ENCODE measurements at places on chromosomes 1 and 21.
A peak's percentile ranks its signal among the peaks of the same experiment; 100 is the strongest.

GRCh38 chr1:11675325-11675724, 5.6 kb downstream of the MAD2L2 start:
- DNase-seq = no peak

DNA sequence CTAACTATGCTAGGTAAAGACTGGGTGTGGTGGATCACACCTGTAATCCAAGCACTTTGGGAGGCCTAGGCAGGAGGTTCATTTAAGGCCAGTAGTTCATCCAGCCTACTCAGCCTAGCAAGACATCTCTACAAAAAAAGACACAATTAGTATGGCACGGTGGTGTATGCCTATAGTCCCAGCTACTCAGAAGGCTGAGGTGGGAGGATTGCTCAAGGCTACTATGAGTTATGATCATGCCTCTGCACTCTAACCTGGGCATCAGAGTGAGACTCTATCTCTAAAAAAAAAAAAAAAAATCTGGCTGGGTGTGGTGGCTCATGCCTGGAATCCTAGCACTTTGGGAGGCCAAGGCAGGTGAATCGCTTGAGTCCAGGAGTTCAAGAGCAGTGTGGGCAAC, 21.6 kb downstream of the NUP210L start:
- DNase-seq = no peak

- DNase-seq = no peak
Observed at GRCh38 chr1:107326824-107327445, 186.1 kb downstream of the NTNG1 start.

GRCh38 chr1:151606384-151606783, 5.5 kb upstream of the SNX27 start:
- no peak for DNase-seq

DNA sequence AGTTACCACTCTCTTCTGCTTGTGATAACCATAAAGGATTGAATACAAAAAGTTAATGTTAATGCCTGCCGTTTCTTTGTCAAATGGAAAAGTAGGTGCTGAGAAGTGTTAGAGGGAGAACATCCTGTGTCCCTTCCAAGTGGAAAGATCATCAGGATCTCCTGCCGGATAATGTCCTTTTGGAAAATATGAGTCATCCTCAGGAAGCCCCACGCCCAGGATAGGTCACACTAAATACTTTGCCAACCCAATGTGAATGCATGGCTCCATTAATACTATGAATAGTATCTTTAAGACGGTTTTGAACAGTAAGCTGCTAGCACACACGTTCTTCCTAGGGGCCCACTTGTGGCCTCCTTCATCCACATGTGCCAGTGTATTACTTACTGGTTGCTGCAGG, 279.5 kb downstream of the ZNF326 start:
- no peak for DNase-seq

DNA sequence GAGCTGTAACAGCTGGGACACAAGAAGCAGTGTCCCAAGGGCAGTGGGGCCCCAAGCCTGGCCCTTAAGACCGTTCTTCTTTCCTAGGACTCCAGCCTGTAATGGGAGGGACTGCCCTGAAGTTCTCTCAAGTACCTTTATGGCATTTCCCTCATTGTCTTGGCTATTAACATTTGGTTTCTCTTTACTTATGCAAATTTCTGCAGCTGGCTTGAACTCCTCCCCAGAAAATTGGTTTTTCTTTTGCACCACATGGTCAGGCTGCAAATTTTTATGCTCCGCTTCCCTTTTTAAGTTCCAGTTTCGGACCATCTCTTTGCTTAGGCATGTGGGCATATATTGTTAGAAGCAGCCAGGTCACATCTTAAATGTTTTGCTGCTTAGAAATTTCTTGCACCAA, 3.1 kb upstream of the MROH9 start:
- no peak for DNase-seq

DNA sequence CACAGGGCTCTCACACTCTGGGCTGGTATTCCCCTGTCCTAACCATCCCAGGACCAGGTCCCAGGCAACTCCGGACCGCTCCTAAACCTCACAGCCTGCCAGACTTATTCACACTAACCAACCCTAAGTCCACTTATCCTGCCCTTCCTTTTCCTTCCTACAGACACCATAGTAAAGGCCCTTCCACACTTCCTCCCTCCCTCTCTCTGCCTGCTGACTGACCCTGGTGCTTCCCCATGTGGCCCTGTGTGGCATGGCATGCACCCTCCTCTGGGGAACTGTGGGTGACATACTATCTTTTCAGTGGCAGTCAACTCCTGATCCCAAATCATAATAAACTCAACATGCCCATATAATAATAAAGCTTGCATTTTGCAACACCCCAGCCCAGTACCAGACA, 155.1 kb upstream of the DNAH14 start:
- no peak for DNase-seq

- no peak for DNase-seq
Observed at GRCh38 chr1:15350551-15351200, 59.0 kb upstream of the EFHD2 start.

DNA sequence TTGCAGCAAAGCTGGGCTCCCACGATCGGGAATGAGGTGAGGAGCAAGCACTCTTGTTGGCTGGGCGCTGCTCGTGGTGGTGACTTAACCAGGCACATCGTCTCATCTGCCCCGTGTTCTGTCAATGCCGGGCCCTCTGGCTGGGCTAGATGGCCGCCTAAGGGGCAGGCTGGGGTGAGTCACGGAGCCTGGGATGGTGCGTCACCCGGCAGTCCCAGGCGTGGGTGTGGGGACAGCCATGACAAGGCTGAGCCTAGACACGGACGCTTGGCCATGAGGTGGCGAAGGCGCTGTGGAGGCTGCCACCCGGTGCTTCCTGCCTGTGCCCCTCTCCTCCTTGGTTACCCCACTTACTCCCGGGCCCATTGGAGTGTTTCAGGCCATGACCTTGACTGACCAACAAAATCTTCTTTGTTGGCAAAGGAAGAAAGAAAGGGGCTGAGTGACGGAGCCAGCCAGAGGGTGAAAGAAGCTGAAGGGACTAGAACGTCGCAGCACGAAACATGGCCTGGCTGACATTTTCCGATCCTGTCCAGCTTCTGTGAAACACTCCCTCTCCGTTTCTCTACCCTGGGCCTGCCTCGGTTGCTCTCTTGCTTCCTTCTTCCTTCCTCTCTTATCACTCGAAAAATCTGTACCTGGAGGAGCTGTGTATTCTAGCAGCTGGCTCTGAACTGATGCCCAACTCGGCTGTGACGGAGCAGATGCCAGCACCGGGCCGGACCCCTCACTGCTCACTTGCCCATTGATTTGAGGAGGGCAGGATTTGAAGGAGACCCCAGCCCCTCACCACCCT, 596 bp downstream of the CD247 start:
- no peak for DNase-seq

- DNase-seq = no peak
Observed at GRCh38 chr1:47406966-47407365, 9.1 kb upstream of the FOXE3 start.

GRCh38 chr21:45991606-45992300, 10.2 kb downstream of the COL6A1 start:
- DNase-seq = no peak

GRCh38 chr1:209094384-209094783, 489.1 kb upstream of the CAMK1G start:
- DNase-seq = no peak

- DNase-seq = no peak
Observed at GRCh38 chr1:43933386-43934100, at the start of gene ARTN. TSS of gene ARTN (plus strand) at chr1:43933801. CDS start at chr1:43935657, 1,856 bp downstream.

DNA sequence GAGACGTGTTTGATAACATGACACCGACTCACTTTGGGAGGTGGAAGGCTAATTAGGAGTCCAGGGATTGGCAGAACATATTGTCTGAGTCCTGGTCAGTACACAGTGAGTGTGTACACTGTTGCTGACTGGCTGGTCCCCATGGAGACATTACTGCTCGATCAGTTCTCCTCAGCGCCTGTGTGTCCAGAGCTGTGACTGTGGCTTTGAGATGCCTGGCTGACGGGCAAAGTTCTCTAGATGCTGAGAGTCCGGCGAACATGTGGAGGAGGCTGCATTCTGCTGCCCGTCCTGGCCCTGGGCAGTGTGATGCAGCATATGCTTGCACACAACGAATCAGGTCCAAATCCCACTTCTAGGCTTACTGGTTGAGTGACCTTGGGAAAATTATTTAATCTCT, 280.1 kb upstream of the ST6GALNAC5 start:
- DNase-seq = no peak

DNA sequence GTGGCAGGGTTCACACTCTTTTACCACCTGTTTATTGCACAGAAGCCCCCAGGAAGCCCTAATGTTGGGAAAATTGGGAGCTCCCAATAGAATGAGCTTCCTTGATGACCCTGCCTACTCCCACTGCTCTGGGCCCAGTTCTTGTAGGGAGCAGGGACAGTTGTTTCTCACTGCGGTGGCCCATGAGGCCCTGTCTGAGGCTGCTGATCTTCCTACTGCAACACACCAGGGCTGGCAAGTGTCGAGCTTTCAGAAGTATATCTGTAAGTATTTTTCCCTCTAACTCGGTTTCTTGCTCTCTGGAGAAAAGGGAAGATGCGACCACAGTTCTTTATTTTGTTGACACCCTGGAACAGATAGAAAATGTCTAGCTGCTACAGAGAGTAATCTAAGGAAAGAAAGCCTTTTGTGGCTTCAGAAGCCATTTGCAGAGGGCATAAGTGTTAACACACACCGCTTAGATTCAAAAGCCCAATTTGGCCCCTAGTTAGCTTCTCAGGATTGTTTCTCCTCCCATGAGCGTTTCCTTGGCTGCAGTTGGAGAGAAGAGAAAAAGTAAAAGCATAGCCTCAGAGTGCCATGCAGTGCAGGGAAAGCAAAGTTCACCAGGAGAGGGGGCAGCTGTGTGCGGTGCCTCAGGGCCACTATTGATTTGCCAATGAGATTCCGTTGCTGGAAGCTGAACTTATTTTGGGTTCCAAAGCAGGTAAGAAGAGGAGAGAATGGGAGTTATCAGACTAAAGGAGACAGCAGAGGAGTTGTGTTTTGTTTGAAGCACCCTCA, 102.6 kb downstream of the SELENOF start:
- no peak for DNase-seq

DNA sequence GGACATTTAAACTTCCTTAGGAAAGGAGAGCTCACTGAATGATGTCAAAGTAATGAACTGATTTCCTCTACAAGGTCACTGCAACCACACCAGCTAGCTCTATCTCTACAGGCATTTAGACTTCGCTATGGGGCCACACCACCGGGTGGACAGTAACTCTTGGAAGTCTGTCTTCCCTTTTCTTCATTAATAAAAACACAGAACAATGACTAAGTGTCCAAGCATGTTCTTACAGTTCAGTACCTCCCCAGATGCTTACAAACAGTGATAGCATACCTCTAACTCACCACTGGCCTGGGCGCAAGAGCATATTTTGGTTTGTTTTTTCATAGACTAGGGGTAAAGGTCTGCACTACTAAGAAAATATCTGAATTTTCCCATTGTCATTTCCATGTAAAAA, 54.6 kb downstream of the SIM2 start:
- peak; percentile 10 for DNase-seq
